Upper lobe of left lung (tissue), 6 donors: ENCODE measurements at places on chromosomes 5 and 9.

GRCh38 chr5:138643040-138643791 lies 68.0 kb upstream of the HSPA9 start:
- DNase-seq: no peak

- no peak for DNase-seq
Observed at GRCh38 chr5:161498531-161498930, 48.0 kb downstream of the GABRB2 start.

- DNase-seq: no peak
Observed at GRCh38 chr9:82677086-82677485, 385.9 kb downstream of the RASEF start.

DNA sequence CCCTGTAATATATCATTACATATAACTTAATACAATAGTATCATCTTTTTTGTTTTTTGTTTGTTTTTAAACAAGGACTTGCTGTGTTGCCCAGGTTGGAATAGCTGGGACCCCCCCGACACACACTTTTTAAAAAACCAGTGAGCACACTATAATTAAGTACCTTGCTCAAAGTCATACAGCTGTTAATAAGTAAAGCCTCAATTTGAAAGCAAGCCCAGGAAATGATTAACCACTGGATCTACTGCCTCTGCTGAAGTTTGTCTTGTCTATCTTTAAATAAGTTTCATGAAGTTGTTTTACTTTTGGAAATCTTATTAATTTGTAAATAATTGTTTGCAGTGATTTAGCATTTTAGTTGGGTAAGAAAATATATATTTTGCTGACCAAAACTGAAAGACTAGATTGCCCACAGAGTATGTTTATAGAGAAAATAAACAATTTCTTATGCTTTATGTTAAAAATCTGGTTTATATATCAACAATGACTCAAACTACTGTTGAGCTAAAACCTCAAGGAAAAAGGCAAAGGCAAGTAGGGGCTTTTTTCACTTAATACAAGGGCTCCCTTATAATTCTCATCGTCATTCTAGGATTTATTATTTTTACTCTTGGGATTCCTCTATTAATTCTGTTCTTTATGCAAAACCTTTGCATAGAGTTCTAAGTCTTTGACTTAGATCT lies 5.8 kb upstream of the CARNMT1 start:
- DNase-seq: no peak

- DNase-seq: no peak
Observed at GRCh38 chr5:173919443-173919842, 31.3 kb downstream of the CPEB4 start.

DNA sequence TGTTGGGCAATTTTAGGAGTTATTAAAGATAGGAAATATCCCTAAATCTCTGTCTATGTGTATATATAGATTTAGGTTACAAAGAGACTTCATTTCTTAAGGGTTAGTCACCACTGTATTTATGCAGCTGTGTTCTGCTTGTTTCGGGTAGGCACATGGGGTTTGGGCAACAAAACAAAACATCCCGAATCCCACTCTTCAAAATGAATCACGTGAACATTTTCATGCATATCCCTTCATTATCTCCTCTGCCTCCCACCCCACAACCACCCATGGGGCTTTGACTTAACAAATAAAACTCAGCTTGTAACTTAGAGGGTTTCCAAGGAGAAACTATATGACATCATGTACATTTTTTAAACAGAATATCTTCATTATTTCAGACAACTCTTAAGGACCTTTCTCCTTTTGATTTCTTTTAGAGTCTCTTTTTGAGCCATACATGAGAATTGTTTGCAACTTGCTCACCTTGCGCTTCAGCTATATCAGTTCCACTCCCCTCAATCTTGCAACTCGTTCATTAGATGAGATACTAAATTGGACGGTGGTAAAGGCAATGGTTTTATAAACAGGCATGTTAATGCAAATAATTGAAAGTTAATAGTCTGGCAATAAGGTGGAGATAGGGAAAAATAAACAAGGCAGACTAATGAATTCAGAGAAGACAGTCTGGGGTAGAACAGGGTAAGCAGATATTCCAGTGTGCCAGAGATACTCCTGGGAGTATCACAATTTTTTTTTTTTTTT lies 136.7 kb downstream of the CD180 start:
- DNase-seq: no peak

DNA sequence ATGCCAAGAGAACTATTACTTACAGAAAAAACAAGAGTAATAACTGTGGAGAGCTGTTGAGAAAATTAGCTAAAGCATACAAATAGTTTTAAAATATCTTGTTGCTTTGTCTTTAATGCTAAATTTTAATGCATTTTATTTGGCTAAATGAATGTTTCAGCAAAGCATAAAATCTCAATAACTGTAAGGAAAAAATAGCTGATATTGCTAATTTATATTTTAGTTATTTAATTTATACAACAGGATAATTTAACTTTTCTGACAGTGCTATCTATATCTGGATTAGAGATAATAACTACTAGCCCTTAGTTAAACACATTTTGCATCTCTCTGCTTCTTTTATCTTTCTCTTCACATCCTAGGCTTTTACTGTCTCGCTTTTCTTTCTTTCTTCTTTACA lies 1014.9 kb upstream of the COX7C start:
- DNase-seq: no peak

GRCh38 chr9:122133263-122133983 lies 26.2 kb downstream of the NDUFA8 start:
- peak; percentile 42 for DNase-seq

GRCh38 chr5:57718155-57718554 lies 235.5 kb upstream of the ACTBL2 start:
- no peak for DNase-seq

GRCh38 chr9:32426278-32426939 lies 42.0 kb downstream of the ACO1 start:
- no peak for DNase-seq

GRCh38 chr9:94929369-94929756 lies 202.9 kb downstream of the AOPEP start:
- no peak for DNase-seq

DNA sequence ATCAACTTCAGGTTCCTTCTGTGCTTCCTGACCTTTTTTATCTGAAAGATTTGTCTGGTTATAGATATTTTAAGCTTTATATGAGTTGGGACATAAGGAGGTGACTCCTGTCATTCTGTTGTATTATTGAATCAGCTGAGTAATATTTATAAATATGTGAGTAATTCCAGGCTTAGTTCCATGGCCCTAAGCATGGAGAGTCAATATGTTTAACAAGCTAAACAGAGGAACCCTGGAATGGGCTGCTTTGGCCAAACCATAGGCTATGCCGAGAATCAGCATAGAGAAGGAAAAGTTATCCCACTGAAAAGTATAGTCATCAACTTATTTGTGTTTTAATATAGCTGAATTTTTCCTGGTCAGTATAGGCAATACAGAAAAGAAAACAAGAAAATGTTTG lies 7.2 kb upstream of the EIF4EBP3 start:
- DNase-seq: no peak

DNA sequence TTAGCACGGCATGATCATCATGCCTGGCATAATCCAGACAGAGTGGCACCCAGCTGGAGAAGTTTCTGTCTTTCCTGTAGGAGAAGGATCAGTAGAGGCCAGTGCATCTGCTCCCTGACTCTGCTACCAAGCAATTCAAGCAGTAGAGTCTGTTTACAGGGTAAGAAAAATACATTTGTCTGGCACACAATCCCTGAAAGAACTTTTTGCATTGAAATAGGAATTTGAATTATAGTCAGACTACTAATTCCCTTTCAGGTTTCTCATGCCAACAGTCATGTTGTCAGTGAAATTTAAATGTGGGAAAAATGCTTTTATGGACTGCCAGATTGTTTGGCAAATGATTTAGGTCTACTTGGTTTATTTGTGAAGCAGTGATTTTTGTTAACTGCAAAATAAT lies 125.6 kb downstream of the RAB3C start:
- DNase-seq: no peak

DNA sequence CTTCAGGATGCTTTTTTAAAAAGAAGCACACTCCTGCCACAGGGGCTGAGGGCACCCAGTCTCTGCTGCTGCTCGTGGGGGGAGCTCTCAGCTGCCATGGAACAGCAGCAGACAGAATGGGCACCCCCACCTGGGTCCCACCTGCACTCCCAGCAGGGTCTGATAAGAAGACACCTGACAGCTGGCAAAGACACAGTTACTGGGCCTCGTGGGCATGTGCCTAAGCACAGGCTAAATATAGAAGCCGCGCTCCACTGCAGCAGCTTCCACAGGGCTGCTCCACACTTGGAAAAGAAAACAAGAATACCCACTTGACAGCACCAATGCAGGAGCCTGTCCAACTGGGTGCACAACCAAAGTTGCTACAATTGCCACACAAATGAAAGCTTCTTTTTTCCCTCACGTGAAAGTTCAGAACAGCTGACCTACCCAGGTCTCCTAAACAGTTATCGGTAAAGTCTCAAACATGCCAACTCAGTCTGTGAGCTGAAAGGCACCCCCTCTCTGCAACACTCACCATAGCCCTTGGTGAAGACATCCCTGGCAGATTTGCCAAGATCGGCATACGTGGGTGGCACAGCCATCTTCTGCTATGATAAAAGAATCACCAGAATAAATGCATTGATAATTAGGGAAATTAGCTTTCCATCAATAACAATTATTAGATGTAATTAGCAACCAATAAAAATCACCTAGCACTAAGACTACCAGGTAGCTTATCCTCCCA lies 12.2 kb downstream of the VDAC1 start:
- DNase-seq: peak; percentile 56

GRCh38 chr5:111454198-111454622 lies 58.1 kb downstream of the STARD4 start:
- DNase-seq: no peak

DNA sequence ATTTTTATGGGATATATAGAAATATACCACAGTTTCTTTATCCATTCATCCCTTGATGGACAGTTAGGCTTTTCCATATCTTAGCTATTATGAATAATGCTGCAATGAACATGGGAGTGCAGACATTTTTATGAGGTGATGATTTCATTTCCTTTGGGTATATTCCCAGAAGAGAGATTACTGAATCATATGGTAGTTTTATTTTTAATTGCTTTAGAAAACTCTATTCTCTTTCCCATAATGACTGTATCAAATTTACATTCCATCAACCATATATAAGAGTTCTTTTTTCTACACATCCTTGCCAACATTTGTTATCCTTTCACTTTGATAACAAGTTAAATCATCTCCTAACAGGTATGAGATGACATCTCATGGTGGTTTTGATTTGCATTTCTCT lies 821.6 kb downstream of the TLE1 start:
- DNase-seq: no peak

DNA sequence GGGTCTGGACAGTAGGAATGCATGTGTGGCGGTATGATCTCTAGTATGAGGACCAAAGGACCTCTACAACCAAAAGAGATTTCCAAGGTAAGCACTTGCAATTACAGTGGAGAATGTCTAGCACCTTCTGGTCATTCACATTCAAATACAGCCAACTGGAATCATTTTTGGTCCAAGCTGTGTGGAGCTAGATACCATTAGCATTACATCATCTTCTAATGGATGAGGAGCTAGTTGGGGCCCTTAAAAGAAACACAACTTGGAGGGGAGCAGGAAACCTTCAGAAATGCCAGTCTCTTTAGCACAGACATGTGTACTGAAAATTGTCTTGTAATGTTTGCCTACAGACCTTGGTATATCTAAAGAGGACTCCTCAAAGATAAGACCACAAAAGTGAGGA lies 244.7 kb downstream of the BNC2 start:
- no peak for DNase-seq

DNA sequence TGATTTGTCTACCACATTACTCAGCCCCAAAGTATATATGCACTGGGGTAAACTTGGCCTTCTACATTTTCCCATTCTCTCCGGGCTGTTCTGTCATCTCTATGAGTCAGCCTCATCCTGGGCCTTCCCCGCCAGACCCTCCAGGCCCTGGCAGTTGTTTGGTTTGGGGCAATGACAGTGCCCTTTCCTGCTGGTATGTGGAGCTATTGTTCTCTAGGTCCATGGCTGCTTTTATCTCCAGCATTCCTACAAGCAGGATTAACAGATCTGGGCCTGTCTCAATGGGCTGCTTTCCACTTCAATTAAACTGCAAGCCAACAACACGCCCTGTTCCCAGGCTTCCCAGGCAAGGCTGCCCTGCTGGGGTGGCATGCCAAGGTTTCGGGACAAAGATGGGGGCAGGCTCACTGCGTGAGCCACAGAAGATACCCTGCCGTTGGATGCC lies 136.4 kb downstream of the SLIT3 start:
- no peak for DNase-seq

DNA sequence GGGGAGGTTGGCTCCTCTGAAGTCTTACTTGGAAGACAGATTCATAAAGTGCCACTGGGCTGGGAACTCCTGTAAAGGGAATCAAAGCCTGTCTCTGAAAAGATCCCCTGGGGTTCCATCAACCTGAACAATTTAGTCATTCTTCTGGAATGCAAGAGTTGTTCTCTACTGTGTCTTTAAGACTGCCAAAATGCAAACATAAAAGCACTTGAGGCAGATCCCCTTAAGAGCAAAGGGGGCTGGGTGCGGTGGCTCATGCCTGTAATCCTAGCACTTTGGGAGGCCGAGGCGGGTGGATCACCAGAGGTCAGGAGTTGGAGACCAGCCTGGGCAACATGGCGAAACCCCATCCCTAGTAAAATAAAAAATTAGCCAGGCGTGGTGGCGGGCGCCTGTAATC lies 16.7 kb downstream of the CDKN2AIPNL start:
- DNase-seq: no peak

DNA sequence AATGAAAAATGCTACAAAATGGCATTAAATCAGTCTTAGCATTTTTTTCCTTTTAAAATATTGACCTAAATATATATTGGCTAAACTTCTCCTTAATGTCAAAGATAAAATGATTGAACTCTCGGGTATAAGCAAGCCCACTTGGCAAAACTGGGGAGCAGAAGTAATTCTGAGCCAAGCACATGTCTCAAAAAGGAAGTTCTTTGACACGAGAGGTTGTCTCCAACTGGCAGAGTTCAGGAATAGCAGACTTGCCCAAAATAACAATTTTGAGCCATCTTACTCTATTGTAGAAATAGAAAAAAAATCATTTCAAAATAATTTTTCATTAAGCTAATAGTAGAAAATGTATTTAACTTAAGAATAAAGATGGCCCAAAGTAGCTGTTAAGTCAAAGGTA lies 10.4 kb upstream of the MLLT3 start:
- DNase-seq: no peak

GRCh38 chr9:91346644-91347043 lies 15.1 kb downstream of the AUH start:
- DNase-seq: no peak

- DNase-seq: no peak
Observed at GRCh38 chr9:123073441-123073840, 40.0 kb downstream of the GPR21 start.

GRCh38 chr9:109817846-109818472 lies 38.0 kb downstream of the PALM2AKAP2 start:
- DNase-seq: no peak

GRCh38 chr9:129374231-129374630 lies 196.2 kb upstream of the IER5L start:
- no peak for DNase-seq
